HT-29 (cell line): ENCODE measurements at places on chromosomes 7 and 10.
A peak's percentile ranks its signal among the peaks of the same experiment; 100 is the strongest.

GRCh38 chr7:18997477-18998150 lies 119.8 kb downstream of the TWIST1 start:
- DNase-seq: no peak

- DNase-seq: no peak
Observed at GRCh38 chr10:85557077-85557476, 809.5 kb downstream of the GRID1 start.

- no peak for DNase-seq
Observed at GRCh38 chr7:115474137-115474536, 552.2 kb downstream of the MDFIC start.

DNA sequence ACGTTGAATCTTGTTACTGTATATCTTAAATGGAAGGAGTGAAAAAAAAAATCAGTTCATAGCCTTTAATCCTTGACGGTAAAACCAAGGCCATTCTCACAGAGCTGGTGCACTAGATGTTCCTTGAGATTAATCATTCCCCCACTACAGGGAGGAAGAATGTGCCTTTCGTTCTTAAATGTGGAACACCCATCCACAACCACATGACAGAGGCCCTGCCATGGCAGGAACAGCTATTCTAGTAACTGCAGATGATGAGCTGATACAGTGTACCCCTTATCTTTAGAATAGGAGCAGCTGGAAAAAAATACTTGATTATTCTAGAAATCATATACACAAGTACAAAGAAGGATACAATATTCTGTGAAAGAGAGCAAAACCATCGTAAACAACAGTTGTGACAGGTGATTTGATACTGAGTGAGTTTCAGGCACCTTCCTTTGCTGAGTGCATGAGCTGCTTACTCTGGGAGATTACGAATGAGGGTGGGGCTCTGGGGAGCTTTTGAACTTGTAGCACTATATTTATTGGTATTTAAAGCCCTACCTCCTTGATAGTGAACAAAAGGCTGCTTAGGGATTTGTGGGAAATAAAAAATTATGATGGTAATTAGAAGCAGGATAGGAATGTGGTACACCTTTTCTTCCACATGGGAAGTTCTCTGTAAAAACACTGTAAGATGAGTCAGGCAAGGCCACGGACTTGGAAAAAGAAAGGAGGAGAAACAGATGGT lies 244.4 kb upstream of the SLC26A5 start:
- no peak for DNase-seq

DNA sequence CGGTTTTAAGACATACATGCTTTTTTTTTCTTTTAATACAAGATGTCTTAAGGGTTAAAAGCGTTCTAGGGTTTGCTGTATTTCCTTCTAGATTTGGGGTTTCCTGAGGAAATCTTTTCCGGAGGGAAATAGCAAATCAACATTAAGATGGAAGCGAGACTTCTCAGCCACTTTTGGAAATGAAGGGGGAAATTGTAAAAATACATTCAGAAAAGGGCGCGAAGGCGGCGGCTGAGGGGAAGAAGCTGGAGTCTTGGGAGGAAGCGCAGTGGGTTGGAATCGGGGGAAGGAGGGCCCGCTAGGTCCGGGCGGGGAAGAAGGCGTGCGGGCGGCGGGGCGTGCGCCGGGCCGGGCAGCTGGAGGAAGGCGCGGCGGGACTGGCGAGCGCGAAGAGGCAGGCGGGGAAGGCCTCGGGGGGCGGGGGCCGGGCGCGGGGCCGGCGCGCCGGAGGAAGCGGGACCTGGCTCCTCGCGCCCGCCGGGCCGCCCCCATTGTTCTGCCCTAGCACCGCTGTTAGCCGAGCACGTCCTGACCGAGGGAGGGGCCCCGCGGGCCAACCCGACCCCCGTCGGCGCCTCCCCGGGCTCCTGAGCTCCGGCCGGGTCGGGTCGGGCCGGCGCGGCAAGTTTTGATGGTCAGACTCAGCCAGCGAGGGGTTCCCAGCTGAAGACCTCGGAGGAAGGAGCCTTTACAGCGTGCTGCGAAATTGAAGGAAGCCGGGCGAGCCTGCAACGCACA lies 1.5 kb upstream of the SKIDA1 start:
- peak; percentile 50 for DNase-seq

GRCh38 chr10:125482108-125482507 lies 200.9 kb downstream of the TEX36 start:
- no peak for DNase-seq
